ENCODE measurements at places on chromosomes 3 and 15. TPM values are rescaled to one million over a fixed set of nuclear protein-coding genes. Genes with fewer than 3 reads are reported as not detected.
A peak's percentile ranks its signal among the peaks of the same experiment; 100 is the strongest.

DNA sequence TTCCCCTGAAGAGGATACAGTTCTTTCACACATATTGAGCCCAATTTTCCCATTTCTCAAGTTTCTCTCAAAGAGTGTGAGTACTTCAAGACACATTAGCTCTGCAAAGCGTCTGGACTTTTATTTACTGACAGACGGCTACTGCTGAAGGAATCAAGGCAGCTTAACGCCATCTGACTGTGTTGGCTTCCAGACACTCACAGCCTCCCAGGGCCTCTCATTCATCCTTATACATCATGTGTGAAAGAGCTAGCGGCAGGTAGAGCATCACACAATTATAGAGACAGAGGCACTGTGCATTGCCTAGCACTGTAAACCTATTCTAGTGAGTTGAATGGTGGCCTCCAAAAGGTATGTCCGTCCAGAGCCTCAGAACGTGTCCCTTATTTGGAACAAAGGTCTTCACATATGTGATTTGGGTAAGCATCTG, 284.1 kb upstream of the STT3B start:
- DNase-seq: no peak

DNA sequence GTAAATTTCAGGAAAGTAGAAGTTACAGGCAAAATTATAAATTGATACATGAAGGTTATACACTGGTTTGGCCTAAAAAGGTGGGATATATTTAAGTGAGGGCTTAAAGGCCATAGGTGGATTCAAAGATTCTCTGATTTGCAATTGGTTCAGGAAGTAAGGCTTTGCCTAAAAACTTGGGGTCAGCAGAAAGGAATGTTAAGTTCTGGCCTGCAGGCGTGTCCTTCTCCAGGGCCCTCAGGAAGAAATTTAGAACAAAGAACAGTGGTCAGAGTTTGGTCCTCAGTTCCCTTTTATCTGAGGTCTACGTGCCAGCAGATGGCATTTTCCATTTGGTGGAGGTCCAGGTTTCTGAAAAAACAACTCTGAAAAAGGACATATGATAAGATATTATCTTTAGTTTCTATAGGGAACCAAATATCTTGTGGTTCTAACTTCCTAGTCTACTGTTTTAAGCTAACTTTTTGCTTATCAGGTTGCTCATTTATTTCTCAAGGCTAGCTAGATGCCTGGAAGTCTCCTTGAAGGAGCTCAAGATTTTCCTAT, 40.5 kb downstream of the SCN11A start:
- DNase-seq: no peak

The TNIK gene
- 11.0 TPM for polyA plus RNA-seq

DNA sequence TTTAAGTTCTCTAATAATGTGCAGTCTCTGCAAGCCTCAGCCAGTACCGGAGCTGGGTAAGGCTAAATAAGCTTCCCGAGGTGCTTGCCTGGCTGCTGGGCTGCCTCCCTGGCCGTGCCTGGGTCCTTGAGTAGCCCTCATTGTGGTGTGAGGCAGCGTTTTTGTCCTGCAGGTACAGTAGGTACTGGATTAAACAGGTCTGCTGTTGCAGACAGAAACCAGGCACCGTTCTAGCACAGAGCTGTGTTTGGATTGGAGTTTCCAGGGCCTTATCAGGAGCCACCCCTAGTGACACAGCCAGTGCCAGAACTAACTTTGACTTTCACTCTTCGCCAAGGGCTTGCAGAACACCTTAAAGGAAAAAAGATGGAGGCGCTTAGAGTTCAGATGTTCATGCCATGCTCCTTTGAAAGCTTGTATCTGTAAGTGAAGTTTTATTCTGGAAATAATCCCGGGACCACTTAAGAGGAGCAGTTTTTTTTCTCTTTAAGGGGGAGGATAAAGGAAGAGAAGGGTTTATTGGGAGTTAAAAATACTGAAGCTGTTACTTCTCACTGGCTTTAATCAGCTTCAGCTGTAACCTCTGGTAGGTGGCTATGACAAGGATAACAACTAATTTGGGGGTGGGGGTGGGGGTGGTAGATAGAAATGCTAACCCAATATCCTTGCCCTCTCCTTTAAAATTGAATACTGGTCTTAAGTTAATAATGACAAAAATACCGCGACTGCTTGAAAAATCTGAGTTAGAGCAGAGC, 126.8 kb downstream of the MITF start:
- DNase-seq: no peak

The TMEM45A gene
- 1.9 TPM for polyA plus RNA-seq

GRCh38 chr3:194281766-194282165, 69.4 kb downstream of the CPN2 start:
- DNase-seq: peak; percentile 0

The C3orf20 gene
- not detected for polyA plus RNA-seq

DNA sequence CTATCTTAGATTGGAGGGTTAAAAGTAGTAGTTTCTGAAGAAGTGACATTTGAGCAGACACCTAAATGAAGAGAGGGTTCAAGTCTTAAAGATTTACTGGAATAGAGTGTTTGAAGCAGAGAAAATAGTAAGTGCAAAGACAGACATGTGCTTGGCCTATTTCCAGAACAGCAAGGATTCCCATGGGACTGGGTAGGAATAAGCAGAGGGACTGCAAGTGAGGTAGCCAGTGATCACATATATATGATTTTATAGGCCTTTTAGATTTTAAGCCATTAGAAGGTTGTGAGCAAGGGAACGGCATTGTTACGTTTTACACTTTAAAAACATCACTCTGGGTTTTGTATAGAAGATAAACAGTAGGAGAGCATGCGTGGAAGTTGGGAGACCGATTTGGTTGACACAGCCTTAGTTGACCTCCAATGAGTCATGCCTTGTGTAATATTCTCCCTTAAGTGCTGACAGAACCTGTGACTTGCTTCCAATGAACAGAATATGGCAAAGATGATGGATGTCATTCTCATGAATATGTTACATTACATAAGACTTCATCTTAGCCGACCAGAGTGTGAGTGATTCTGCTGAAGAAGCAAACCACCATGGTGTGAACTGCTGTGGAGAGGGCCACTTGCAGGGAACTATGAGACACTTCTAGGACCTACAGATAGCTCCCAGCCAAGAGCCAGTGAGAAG, 37.1 kb upstream of the SLC4A7 start:
- no peak for DNase-seq

DNA sequence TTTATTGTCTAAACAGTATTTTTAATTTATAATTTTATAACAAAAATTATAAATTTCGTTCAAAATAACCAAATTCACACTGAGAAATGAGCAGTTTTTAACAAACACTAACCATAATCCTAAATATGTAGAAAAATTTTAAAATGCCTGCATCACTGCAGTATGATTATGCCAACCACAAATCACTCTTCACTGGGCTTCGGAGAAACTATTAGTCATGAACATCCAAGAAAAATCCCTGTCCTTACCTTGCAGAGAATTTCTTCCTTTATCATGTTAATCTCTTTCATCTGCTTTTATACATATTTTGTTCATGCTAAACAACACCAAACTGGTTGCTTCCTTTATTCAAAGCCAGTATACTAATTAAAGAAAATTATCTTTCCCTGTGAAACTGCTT, 511.0 kb upstream of the ALCAM start:
- no peak for DNase-seq

- no peak for DNase-seq
Measured at GRCh38 chr3:192372616-192373015, 354.7 kb downstream of the FGF12 start.

The TMEM158 gene
- polyA plus RNA-seq: 2.4 TPM

The GHSR gene
- not detected for polyA plus RNA-seq

The POMGNT2 gene
- 40.3 TPM for polyA plus RNA-seq

GRCh38 chr15:40274350-40275274, 8.3 kb downstream of the ANKRD63 start:
- peak; percentile 80 for DNase-seq

The XRN1 gene
- polyA plus RNA-seq: 4.6 TPM

DNA sequence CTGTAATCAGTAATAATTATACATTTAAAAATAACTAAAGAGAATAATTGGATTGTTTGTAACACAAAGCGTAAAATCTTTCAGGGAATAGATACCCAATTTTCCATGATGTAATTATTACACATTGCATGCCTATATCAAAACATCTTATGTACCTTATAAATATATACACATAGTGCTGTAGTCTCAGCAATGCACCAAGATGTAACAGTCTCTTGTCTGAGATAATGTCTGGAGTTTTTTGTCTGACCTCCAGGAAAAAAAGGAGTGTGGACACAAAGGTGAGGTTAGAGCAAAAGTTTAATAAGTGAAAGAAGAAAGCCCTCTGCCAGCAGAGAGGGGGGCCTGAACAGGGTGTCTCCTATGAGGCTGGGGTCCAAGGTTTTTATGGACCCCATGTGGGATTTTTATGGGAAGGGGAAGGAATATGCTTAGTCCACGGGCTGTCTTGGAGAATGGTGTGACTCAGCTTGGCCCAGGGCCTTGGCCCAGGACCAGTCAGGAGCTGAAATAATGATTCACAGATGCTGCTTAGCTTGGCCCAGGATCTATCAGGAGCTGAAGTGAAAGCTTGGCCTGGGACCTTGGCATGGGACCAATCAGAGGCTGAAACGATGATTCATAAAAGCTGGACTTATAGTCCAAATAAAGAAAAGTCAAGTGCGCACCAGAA, 545.0 kb downstream of the ZPLD1 start:
- DNase-seq: peak; percentile 78

The ERICH6 gene
- polyA plus RNA-seq: not detected

- no peak for DNase-seq
Measured at GRCh38 chr3:13110678-13111116, 37.5 kb upstream of the IQSEC1 start.

GRCh38 chr3:81851176-81851575, 89.7 kb upstream of the GBE1 start:
- no peak for DNase-seq

GRCh38 chr3:15892311-15893227, 94.8 kb upstream of the ANKRD28 start:
- no peak for DNase-seq
